ENCODE measurements at places on chromosomes 3 and 15.

DNA sequence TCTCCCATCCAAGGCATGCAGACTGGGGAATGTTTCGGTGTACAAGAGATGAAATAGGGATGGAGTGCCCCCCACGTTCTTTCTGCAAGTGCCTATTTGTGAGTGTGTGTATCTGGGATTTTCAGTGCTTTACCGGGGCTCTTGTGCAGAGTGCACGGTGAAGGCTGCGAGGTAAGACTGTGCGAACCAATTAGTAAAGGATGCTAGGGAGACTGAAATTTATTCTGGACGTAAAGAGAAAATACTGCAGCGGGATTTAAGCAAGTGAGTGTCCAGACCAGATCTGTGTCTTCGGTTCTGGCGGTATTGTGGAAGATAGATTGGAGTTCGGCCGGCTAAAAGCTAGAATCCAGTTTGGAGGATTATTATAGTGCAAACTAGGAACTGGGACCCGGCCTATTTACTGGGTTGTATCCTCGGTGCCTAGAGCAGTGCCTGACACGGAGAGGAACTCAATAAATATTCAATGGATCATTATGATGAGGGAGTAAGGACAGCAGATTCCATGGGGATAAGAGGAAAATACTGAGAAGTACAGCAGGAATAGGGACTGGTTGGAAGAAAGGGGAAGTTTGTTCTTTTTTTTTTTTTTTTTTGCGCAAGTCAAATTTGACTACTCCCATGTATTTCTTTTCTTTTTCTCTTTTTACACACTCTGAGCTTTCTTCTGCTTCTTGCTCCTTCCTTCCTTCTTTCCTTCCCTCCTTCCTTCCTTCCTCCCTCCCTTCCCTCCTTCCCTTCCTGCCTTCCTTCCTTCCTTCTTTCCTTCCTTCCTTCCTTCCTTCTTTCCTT, 580 bp upstream of the MAGEF1 start:
- DNase-seq: no peak

DNA sequence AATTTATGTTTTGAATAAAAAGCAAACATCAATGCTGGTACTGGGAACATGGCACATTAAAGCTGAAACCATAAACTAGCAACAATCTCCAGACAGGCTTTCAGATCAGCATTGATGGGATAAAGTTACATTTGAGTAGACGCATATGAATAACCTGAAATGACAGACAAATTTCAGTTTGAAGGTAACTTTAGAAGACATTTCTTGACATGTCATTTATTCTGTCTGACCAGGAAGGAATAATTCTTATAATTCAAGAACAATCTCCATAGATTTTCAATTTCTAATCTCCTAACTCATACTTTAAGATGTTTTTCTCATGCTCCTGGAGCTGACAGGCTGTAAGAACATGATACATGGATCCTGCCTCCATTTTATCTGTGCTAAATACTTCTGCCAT, 69.8 kb downstream of the PLCH1 start:
- DNase-seq: no peak

DNA sequence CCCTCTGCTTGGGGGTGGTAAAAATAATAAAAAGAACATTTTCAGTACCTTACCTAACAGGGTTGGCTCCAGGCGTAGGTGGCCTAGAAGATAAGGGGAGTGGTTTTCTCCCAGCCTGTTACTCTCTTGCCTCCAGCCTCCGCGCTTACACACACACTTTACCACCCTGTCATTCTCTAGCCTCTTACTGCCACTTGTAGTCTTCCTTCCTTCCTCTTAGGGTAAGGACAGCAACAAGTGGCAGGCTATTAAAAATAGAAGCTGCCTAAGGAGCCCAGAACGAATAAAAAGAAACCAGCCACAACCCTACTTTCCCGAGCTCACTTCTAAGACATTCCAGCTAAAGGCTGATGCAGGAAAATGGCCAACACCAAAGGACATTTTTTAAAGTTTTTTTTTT, 9.6 kb upstream of the LIPH start:
- no peak for DNase-seq

DNA sequence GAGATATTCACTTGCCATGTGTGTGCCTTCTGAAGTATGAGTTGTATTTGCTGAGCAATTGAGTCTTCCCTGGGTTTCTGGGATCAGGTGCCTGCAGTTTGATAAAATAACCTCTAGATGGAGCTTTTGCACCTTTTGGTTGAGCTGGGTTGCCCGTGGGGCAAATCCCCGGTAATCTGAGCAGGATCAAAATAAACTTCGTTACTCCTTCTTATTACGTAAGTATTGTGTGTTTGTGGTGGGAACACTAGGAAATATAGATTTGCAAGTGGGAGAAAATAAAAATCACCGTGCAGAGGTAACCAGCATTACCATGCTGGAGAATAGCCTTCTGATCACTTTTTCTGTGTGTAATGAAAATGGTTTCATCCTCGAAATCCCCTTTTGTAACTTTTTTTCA, 277.4 kb upstream of the NR2E3 start:
- no peak for DNase-seq

DNA sequence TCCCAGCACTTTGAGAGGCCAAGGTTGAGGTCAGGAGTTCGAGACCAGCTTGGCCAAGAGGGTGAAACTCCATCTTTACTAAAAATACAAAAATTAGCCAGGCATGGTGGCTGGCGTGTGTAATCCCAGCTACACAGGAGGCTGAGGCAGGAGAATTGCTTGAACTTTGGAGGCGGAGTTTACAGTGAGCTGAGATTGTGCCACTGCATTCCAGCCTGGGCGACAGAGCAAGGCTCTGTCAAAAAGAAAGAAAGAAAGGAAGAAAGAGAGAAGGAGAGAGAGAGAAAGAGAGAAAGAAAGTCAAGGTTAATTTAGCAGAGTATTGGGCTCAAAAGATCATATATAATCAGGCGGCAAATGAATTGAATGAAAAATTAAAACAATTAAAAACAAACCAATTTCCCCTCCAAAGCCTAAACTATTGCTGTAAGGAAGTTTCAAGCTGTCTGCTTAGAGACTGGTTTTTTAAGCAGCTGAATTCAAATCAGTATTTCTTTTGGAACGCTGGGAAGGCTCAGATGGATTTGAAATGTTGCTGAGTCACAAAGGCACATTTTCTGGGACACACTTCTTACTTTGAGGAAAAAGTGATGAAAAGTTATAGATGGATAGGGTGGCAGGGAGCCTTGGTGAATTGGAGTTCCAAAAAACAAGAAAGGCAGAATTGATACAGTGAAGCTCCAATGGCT, 81.3 kb upstream of the BHLHE40 start:
- DNase-seq: peak; percentile 17

DNA sequence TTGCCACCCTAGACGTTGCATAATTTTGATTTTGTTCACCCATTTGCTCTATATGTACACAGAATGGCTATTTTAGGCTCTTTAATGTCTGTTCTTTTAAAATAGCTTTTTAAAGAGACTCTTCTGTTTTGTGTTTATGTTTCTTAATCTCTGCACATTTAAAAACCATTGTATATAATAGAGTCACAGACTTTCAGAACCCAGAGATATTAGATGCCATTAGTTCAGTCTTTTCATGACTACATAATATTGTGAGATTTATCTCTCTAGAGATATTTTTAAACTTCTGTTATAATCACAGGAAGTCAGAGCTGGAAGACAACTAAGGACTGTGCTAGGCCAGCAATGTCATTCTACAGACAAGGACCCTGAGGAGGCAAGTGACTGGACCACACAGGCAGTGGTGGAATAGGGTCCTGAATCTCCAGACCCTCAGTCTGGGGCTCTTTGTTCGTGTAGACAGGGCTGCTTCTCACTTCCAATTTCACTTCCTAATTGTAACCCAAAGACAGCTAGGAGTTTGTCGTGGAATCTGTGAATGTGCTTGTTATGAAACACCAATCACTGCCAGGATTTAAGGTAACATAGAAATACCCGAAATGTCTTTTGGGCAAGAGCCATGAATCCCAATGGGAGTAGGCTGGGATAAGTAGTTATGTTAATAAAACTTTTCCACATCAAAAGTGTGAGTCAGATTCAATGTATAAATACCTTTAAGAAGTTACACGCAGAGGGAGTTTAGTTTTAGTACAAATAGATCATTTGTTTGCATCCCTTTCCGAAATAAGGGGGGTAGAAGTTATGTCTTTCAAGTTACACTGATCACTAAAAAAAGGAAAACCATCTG, 165.2 kb upstream of the ROPN1 start:
- DNase-seq: peak; percentile 11
